ENCODE measurements at places on chromosomes 16 and 17.

GRCh38 chr16:78098595-78099270 is 721 bp upstream of the WWOX start:
- no peak for DNase-seq

DNA sequence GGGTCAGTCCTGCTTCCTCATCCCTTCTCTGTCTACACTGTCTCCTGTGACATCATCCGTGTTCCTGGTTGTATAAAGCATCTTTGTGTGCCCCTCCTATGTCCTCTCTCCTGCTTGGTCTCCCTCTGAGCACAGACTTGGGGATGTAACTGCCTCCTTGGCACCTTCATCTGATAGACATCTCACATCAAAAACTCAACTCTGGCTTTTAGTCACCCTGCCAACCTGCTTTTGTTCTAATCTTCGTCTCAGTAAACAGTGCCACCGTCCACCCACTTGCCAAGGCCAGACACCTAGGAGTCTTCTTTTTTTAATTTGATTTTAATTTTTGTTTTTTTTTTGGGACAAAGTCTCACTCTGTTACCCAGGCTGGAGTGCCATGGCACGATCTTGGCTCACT is 16.9 kb upstream of the KSR1 start:
- DNase-seq: no peak

DNA sequence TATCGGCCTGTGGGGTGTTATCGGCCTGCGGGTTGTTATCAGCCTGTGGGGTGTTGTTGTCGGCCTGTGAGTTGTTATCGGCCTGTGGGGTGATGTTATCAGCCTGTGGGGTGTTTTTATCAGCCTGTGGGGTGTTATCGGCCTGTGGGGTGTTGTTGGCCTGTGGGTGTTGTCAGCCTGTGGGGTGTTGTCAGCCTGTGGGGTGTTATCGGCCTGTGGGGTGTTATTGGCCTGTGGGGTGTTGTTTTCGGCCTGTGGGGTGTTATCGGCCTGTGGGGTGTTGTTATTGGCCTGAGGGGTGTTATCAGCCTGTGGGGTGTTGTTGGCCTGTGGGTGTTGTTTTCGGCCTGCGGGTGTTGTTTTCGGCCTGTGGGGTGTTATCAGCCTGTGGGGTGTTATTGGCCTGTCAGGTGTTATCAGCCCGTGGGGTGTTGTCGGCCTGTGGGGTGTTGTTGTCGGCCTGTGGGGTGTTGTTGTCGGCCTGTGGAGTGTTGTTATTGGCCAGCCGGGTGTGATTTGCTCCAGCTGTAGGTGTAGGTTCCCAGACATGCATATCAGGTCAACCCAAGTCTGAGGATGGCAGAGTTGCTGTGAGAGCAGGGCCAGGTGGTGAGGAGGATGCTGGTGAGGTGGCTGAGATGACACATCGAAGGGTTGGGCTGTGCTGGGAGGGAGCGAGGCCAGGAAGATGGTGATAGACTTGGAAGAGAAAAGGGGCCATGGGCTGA is 7.1 kb downstream of the TRARG1 start:
- DNase-seq: no peak

- no peak for DNase-seq
Observed at GRCh38 chr17:17058304-17058703, 16.0 kb downstream of the MPRIP start.

GRCh38 chr17:50539762-50540559 is 7.0 kb upstream of the SPATA20 start:
- no peak for DNase-seq
